Activated T-helper 2 cell treated with anti-CD3 and anti-CD28 coated beads, Interferon-gamma antibody, Interleukin-2, Interleukin-4, amounts not matched to agents 10 μg/mL and 5 μg/mL and 100 μg/mL, durations not matched to agents 14 hours and 24 hours and 36 hours (primary cell): ENCODE measurements at places on chromosomes 3 and 15. TPM values are rescaled to one million over a fixed set of nuclear protein-coding genes. Genes with fewer than 3 reads are reported as not detected.

- no peak overlapping the region for H3K27ac ChIP-seq
- H3K36me3 ChIP-seq: no peaks in the 10 kb centered on the region
- no peaks in the 10 kb centered on the region for H3K27me3 ChIP-seq
- H3K4me3 ChIP-seq: no peak overlapping the region
- no peaks in the 10 kb centered on the region for H3K4me1 ChIP-seq
Observed at GRCh38 chr3:178714925-178715832, 178.9 kb downstream of the KCNMB2 start.

GRCh38 chr3:195073866-195074860 lies 196.8 kb downstream of the XXYLT1 start:
- DNase-seq: no peak
- no peaks in the 10 kb centered on the region for H3K4me1 ChIP-seq
- H3K4me3 ChIP-seq: no peak overlapping the region
- H3K27me3 ChIP-seq: no peaks in the 10 kb centered on the region
- no peak overlapping the region for H3K27ac ChIP-seq

DNA sequence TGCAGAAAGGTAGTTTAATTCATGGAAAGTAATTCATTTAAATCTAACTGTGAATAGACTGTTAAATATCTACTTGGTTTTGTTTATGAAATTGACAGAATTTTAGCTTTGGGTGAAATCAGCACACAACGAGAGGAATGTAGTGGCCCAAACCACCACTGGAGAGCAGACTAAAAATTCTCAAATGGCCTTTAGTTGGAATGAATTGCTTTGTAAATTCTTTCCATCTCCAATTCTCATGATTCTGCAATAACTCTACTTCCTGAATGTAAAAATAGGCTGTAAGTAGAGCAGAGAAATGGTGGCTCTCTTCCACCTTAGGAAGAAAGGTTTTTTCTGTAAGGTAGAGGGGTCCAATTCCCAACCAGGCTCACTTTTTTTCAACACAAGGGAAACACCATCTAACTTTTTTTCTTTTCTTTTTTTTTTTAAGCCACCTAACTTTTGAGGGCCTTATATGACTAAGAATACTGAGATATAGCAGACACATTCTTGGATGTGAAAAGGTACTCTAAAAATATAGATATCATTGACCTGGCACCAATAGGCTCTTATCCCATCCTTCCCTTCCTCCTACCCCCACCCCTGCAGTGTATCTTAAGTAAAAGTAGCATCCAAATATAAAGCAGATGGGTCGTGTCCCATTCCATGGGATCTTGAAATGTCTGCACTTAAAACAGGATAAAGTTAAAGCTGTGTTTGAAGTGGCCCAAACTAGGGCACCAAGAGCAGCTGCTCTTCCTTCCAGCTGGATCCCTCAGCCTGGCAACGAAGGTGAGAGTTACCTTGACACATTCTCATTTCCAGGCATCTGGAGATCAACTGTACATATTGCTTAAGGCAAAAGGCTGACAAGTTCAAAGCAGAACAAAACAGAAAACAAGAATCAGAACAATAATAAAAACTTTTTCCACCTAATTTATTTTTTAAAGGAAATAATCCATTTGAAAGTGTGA lies 194.1 kb downstream of the TPRG1 start:
- DNase-seq: no peak
- H3K4me3 ChIP-seq: no peak overlapping the region
- H3K27ac ChIP-seq: no peak overlapping the region

The GATA2 gene
- 0.09 and 0.28 TPM in 2 replicates for total RNA-seq
